Muscle of back (tissue), 13 donors: ENCODE measurements at places on chromosomes 2 and 18.

- no peak for DNase-seq
These were observed 6.2 kb downstream of the STRN start for GRCh38 chr2:36960005-36960675.

DNA sequence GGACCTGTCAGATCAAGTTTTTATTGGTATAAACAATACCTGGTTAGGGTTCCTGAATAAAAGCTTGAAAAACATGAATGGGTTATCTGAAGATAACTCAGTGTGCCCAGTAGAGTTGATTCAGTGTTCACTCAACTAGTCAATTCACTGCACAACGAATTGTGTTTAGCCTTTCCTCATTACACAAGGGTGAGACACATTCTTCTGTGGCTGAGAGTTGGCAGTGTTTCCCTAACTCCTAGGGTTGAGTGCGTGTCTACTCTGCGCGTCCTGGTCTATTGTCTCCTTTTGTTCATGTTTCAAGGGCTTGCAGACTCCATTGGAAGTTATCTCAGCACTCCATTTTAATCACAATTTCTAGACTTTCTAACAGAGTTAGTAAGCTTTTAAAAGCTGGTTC lies 32.8 kb upstream of the TMEM178A start:
- no peak for DNase-seq

DNA sequence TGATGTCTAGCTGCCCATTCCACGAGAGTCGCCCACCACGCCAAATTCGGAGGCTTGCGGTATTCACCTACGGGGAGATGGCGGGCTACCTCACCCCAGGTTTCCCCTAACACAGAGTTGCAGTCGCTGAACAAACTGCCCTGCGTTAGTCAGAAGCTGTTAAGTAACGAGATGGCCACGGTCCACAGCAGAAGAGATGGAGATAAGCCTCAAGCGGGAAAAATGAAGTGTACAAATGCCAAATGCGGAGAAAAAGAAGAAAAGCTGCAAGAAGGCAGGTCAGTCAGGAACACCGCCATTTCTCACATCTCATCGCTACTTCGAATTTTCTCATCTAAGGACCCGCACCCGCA lies 425 bp downstream of the ASB3 start:
- no peak for DNase-seq

GRCh38 chr2:162126111-162126519 lies 25.9 kb downstream of the GCG start:
- peak; percentile 54 for DNase-seq

GRCh38 chr2:3349211-3349693 lies 28.4 kb downstream of the EIPR1 start:
- no peak for DNase-seq

DNA sequence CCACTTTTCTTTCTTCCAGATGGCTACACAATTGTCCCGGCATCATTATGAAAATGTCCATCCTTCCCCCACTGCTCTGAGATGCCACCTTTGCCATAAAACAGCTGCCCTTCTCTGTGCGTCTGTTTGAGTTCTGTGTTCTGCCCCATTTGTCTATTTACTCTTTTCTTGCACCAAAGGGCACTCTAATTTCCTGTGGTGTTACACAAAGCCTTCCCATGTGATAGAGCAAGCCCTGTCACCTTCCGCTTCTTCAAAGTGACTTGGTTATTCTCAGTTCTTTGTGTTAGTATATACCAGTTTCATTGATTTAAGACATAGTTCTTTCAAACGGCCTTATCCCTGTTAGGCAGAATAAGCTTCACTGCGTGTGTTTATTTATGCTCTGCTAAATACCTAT lies 84.1 kb downstream of the FBXO15 start:
- DNase-seq, result no peak
